ENCODE measurements at places on chromosomes 5 and 9. TPM values are rescaled to one million over a fixed set of nuclear protein-coding genes. Genes with fewer than 3 reads are reported as not detected.

The HMMR gene
- 24.6 TPM for total RNA-seq

The CCL28 gene
- under 0.01 TPM for total RNA-seq

The HAVCR2 gene
- total RNA-seq: under 0.01 TPM

The BRD3OS gene
- total RNA-seq: 15.3 TPM

The CAMK4 gene
- 4.8 TPM for total RNA-seq

The ZNF354C gene
- 5.6 TPM for total RNA-seq

The SLCO6A1 gene
- total RNA-seq: not detected

The EMB gene
- total RNA-seq: 4.4 TPM

The IFNB1 gene
- total RNA-seq: not detected

The PCYOX1L gene
- total RNA-seq: 7.0 TPM

The C5orf58 gene
- total RNA-seq: not detected

The SYK gene
- total RNA-seq: not detected

The ADRB2 gene
- 3.4 TPM for total RNA-seq

The LMX1B gene
- not detected for total RNA-seq

The PCDHGB5 gene
- 17.5 TPM for total RNA-seq

The TAF11L5 gene
- total RNA-seq: not detected

The COL23A1 gene
- total RNA-seq: not detected

The PTGR1 gene
- total RNA-seq: 80.8 TPM

The RGMB gene
- 74.4 TPM for total RNA-seq

The SLC12A2 gene
- total RNA-seq: 30.3 TPM

The GLDC gene
- 0.83 TPM for total RNA-seq

The GABRA6 gene
- not detected for total RNA-seq

The FAM114A2 gene
- 36.4 TPM for total RNA-seq

The IRX4 gene
- not detected for total RNA-seq

The FAXDC2 gene
- total RNA-seq: 4.2 TPM

The TRIM32 gene
- 30.3 TPM for total RNA-seq

The CCDC171 gene
- 2.5 TPM for total RNA-seq

The PDZD2 gene
- not detected for total RNA-seq

The FOCAD gene
- total RNA-seq: 73.9 TPM

The ZFP37 gene
- total RNA-seq: 4.4 TPM

The FOXD4L4 gene
- under 0.01 TPM for total RNA-seq

The VCAN gene
- 158 TPM for total RNA-seq

The TSPAN17 gene
- 35.3 TPM for total RNA-seq

The PAXX gene
- 4.4 TPM for total RNA-seq

The LHX6 gene
- under 0.01 TPM for total RNA-seq

The PCDHB5 gene
- total RNA-seq: 0.28 TPM

The SLC6A3 gene
- not detected for total RNA-seq

The KLF4 gene
- total RNA-seq: 1.3 TPM

The DMGDH gene
- total RNA-seq: 0.18 TPM

The INSL6 gene
- not detected for total RNA-seq

The SOWAHA gene
- total RNA-seq: not detected

The DMRTA1 gene
- under 0.01 TPM for total RNA-seq

The PCDHA1 gene
- not detected for total RNA-seq

All from IMR-90 (cell line).